A549 treated with DMSO at 1 μM for 4 hours (cell line): ENCODE measurements at places on chromosomes 2 and 18. TPM values are rescaled to one million over a fixed set of nuclear protein-coding genes. Genes with fewer than 3 reads are reported as not detected.

Gene ARHGEF33
- 0.04 to 0.13 TPM (median 0.08 TPM) in 4 of 5 replicates, not detected in the other for total RNA-seq

Gene SRD5A2
- total RNA-seq, result 0.02 to 0.04 TPM (median 0.03 TPM) in 4 of 5 replicates, not detected in the other

Gene SGO2
- total RNA-seq, result 9.8 to 17.1 TPM (median 16.1 TPM) in 5 replicates

Gene TFCP2L1
- total RNA-seq, result 0.78 to 0.94 TPM (median 0.89 TPM) in 5 replicates

Gene IL1R2
- 0.62 to 1.1 TPM (median 0.72 TPM) in 5 replicates for total RNA-seq

Gene PROC
- total RNA-seq, result 2.9 to 4.5 TPM (median 3.3 TPM) in 5 replicates

Gene MYOM1
- total RNA-seq, result 0.11 to 0.22 TPM (median 0.15 TPM) in 5 replicates

Gene C2orf15
- total RNA-seq, result 0.41 to 0.61 TPM (median 0.52 TPM) in 5 replicates

Gene SCN7A
- not detected in 5 replicates for total RNA-seq

Gene HOXD12
- not detected in 5 replicates for total RNA-seq

Gene CCDC74B
- 6.1 to 7.5 TPM (median 6.6 TPM) in 5 replicates for total RNA-seq

Gene ANKRD36
- total RNA-seq, result 4.6 to 6.5 TPM (median 5.8 TPM) in 5 replicates

Gene IMPA2
- 58.7 to 63.3 TPM (median 59.3 TPM) in 5 replicates for total RNA-seq

Gene ANKRD30BL
- not detected in 5 replicates for total RNA-seq

Gene LBX2
- total RNA-seq, result 3.5 to 4.6 TPM (median 4.1 TPM) in 5 replicates

Gene EPB41L3
- 0.09 to 0.32 TPM (median 0.16 TPM) in 5 replicates for total RNA-seq

Gene GBX2
- total RNA-seq, result 2.3 to 4.1 TPM (median 3.3 TPM) in 5 replicates

Gene PTH2R
- total RNA-seq, result 0.06 TPM in 1 of 5 replicates, not detected in the others

Gene TCF23
- not detected in 5 replicates for total RNA-seq

Gene HOXD4
- 0.22 to 0.55 TPM (median 0.36 TPM) in 5 replicates for total RNA-seq

Gene ASPRV1
- 0.17 to 0.38 TPM (median 0.24 TPM) in 5 replicates for total RNA-seq

Gene TRIB2
- 0.19 to 0.69 TPM (median 0.23 TPM) in 5 replicates for total RNA-seq

Gene CPO
- total RNA-seq, result 0.09 to 0.19 TPM (median 0.17 TPM) in 3 of 5 replicates, not detected in the others

Gene ABCB11
- total RNA-seq, result 0.01 to 0.03 TPM (median 0.02 TPM) in 3 of 5 replicates, not detected in the others

Gene COL6A3
- total RNA-seq, result 0.03 to 0.11 TPM (median 0.09 TPM) in 5 replicates

Gene DSC1
- total RNA-seq, result not detected in 5 replicates

Gene UGT1A3
- 0.06 to 0.16 TPM (median 0.13 TPM) in 4 of 5 replicates, not detected in the other for total RNA-seq

Gene CDCA7
- total RNA-seq, result 42.5 to 53.7 TPM (median 47.0 TPM) in 5 replicates

Gene UGT1A4
- total RNA-seq, result 0.07 TPM in 1 of 5 replicates, not detected in the others

Gene CD8B2
- not detected in 5 replicates for total RNA-seq

Gene DDX18
- 71.5 to 85.4 TPM (median 76.0 TPM) in 5 replicates for total RNA-seq

Gene ANKRD30B
- total RNA-seq, result not detected in 5 replicates

Gene TOGARAM2
- total RNA-seq, result 0.12 to 0.33 TPM (median 0.15 TPM) in 5 replicates

Gene RFX8
- not detected in 5 replicates for total RNA-seq

Gene ITGA4
- total RNA-seq, result 1.3 to 3.1 TPM (median 2.1 TPM) in 5 replicates

Gene TANC1
- 8.7 to 10.9 TPM (median 10.3 TPM) in 5 replicates for total RNA-seq

Gene GREB1
- total RNA-seq, result 2.4 to 3.7 TPM (median 3.2 TPM) in 5 replicates

Gene SLC5A7
- total RNA-seq, result not detected in 5 replicates

Gene SULT6B1
- not detected in 5 replicates for total RNA-seq

Gene DIPK1C
- total RNA-seq, result not detected in 5 replicates

Gene CXCR1
- not detected in 5 replicates for total RNA-seq

Gene CAB39
- 46.2 to 63.4 TPM (median 58.5 TPM) in 5 replicates for total RNA-seq

Gene CREB1
- 12.5 to 32.0 TPM (median 31.2 TPM) in 5 replicates for total RNA-seq

Gene LCT
- total RNA-seq, result 0.02 to 0.06 TPM (median 0.02 TPM) in 5 replicates

Gene FEV
- not detected in 5 replicates for total RNA-seq

Gene COL4A3
- 0.40 to 1.0 TPM (median 0.72 TPM) in 5 replicates for total RNA-seq

Gene SGPP2
- total RNA-seq, result 0.15 to 0.31 TPM (median 0.20 TPM) in 5 replicates

Gene RAPH1
- total RNA-seq, result 5.7 to 7.6 TPM (median 7.3 TPM) in 5 replicates

Gene SNORC
- 5.4 to 13.3 TPM (median 10.3 TPM) in 5 replicates for total RNA-seq

Gene MEP1B
- 0.03 to 0.15 TPM (median 0.07 TPM) in 5 replicates for total RNA-seq

Gene GPBAR1
- total RNA-seq, result 0.07 to 0.23 TPM (median 0.15 TPM) in 5 replicates

Gene TLX2
- 0.14 to 0.43 TPM (median 0.25 TPM) in 5 replicates for total RNA-seq
